ENCODE measurements at places on chromosomes 3 and 15.

DNA sequence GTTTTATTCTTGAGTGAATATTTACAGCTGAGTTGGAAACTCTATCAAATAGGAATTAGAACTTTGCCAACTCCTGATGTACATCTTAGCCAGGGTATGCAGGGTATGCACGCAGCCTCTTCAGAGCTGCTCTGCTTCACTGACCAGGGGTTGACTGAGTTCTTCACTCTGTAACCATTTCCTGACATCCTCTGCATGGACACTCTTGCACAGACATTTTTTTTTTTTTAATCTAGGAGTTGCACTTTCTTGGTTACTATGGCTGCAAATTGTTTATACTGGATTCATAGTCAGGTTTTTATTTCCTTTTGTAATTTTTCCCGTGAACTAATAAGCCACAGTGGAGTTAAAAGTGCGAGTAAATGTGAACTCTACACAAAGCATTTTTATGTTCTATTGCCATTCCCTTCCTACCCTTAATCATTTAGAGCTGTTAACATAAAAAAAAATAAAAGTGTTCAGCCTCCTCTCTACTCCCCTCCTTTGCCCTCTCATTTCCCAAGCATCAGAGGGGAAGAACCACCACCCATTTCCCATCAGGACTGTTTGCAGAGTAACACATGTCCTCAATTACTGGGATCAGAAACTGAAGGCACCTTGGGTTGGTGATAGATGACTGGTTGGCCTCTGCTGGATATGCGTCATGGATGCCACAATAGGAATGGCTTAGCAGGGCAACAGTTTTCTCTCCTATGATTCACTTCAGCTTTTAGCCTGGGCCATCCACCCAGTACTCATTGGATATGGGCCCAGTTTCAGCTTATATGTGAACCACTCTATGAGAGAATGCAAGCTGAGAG lies 54.0 kb downstream of the DUT start:
- no peaks in the 10 kb centered on the region for H3K36me3 ChIP-seq
- no peaks in the 10 kb centered on the region for H3K4me1 ChIP-seq
- H3K4me3 ChIP-seq: no peak overlapping the region
- H3K27ac ChIP-seq: no peak overlapping the region
- DNase-seq: no peak

DNA sequence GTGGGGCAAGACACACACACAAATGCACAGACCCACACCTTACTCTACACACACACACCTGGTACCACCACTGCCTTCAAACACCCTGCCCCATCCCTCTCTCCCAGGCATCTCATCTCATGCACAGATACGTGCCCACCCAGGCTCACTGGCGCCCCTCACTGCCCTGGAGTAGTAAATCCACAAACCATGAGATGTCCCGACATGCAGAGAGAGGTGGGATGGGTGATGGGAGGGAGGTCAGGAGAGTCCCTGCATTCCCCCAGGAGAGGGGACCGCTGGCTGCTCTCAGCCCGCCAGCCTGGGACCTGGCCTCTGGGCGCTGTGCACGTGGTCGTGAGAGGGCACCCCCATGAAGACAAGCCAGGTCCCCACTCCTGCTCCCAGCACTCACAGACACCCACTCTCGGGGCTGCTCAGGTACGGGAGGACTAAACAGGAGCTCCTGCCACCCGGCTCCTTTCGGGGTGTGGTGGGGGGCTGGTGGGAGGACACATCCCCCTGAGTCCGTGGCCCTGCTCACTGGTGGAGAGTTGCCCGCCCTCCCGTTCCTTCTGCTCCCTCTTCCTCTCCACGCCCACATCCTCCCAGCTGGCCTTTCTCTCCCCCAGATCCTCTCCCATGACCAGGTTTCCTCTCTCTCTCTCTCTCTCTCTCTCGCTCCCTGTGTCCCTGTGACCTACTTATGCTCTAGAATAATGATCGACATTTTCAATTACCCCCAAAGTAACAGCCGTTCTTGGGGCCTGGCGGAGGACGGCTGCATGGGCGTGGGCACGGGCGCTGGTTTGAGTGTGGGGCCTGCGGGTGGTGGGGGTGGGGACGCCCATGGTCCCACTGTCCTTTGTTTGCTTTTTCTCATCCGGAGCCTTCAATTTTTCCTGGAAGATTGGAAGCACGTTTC lies 18.9 kb upstream of the CSPG4 start:
- peaks cover 9% of the 10 kb centered on the region for H3K4me1 ChIP-seq
- no peak overlapping the region for H3K27ac ChIP-seq
- no peak for DNase-seq
- no peak overlapping the region for H3K4me3 ChIP-seq
- H3K27me3 ChIP-seq: peaks cover 28% of the 10 kb centered on the region

GRCh38 chr3:12299026-12299425 lies 10.2 kb downstream of the PPARG start:
- no peaks in the 10 kb centered on the region for H3K36me3 ChIP-seq
- peaks cover 7% of the 10 kb centered on the region for H3K27me3 ChIP-seq
- no peak overlapping the region for H3K4me3 ChIP-seq
- no peak for DNase-seq
- H3K4me1 ChIP-seq: peaks cover 3% of the 10 kb centered on the region

DNA sequence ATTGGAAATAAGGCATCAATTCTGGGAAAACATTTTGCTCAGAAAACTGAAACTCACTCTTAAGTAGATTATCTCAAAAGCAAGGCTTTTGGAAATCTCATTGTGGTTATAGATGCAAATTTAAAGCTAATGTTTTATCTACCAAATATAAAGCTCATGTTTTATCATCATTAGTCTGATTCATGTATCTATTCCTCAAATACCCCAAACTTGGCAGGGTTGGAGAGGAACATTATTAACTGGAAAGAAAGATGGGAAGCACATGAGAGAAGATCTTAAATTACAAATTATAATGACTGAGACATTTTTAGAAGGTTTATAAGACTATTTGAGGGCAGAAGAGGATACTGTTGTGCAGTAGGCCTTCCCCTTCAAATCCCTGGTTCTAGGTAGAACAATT lies 137.3 kb upstream of the TGFBR2 start:
- H3K4me1 ChIP-seq: peaks cover 2% of the 10 kb centered on the region
- DNase-seq: no peak
- H3K27me3 ChIP-seq: peaks cover 5% of the 10 kb centered on the region
- H3K27ac ChIP-seq: no peak overlapping the region
- H3K36me3 ChIP-seq: no peaks in the 10 kb centered on the region

DNA sequence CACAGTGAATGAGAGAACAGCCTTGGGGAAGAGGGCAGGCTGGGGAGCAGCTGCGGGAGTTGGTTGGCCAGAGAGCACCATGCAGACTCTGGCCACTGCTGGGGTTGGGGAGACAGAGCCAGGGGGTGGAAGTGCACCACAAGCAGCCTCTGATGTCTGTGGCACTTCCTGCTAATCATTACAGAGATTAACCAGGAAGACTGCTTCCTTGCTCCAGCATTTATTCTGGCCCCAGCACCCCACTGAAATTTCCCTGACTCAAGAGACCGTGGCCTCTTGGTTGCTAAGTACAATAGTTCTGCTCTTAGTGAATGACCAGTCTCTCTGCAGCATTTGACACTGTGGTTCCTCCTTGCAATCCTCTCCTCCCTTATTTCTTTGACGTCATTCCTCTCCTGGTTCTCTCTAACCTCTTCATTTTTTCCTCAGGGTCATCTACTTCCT lies 266.2 kb upstream of the ROPN1 start:
- peaks cover 28% of the 10 kb centered on the region for H3K27me3 ChIP-seq
- H3K36me3 ChIP-seq: peaks cover 2% of the 10 kb centered on the region
- no peak overlapping the region for H3K27ac ChIP-seq
- no peak overlapping the region for H3K4me3 ChIP-seq

- peaks cover 18% of the 10 kb centered on the region for H3K4me1 ChIP-seq
- H3K4me3 ChIP-seq: peak overlapping the region; percentile 95
- no peak overlapping the region for H3K27ac ChIP-seq
- peaks cover 12% of the 10 kb centered on the region for H3K36me3 ChIP-seq
Observed at GRCh38 chr15:91099616-91099994, 452 bp upstream of the SV2B start.

DNA sequence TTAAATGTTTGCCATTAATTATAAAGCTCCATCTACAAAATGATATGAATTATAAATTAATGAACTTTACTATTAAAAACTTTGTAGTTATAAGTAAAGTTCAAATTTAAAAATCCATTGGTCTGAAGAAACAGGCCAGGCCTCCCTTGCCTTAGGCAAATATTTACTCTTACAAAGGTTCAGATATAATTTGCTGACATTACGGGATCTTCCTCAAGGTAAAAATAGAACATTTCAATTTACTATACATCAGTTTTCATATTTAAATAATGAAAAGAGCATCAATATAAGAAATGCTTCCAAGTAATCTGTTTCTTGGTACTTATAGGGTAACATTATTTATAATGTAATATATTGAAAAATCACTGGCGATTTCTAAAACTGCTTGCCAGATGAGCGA lies 3.7 kb downstream of the CMTM6 start:
- peaks cover 43% of the 10 kb centered on the region for H3K4me1 ChIP-seq
- peaks cover 10% of the 10 kb centered on the region for H3K36me3 ChIP-seq
- no peak for DNase-seq
- peak overlapping the region; percentile 99 for H3K27ac ChIP-seq

DNA sequence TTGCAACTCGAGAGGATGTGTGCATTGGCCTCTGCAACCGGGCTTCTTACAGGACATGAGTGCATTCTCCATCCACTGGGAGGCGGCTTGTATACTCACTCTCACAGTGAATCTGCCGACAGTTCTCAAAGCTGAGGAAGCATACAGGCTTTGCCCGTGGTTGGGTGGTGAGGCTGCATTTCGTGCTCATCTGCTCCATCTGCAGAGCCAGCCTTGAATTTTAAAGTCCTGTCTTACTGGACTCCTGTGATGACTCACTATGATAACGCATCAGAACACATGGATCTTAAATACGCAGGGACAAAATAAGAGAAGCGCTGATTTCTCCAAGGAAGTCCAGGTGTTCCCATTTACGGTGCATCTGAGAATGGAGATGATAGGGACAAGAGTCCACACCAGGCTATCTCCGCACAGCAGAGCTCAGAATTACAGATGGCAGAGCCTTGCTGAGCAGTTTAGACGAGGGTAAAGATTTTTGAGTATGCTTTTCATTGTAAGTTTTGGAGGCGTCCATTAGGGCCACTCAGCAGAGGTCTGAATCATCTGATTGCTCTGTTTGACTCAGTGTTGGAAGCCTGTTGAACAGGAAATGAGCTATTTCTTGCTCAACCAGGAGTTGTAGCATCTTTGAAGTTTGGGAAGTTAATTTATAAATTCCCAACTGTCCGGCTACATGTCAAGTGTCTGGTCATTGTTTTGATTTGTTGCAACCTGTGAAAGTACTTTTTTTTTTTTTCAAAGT lies 87.1 kb downstream of the GABRG3 start:
- H3K36me3 ChIP-seq: no peaks in the 10 kb centered on the region
- H3K27ac ChIP-seq: no peak overlapping the region
- H3K4me3 ChIP-seq: no peak overlapping the region
- H3K4me1 ChIP-seq: no peaks in the 10 kb centered on the region

- H3K27me3 ChIP-seq: peaks cover 5% of the 10 kb centered on the region
- no peak overlapping the region for H3K27ac ChIP-seq
- no peak overlapping the region for H3K4me3 ChIP-seq
- no peak for DNase-seq
- no peaks in the 10 kb centered on the region for H3K36me3 ChIP-seq
Observed at GRCh38 chr3:134838599-134838998, 43.5 kb downstream of the EPHB1 start.

DNA sequence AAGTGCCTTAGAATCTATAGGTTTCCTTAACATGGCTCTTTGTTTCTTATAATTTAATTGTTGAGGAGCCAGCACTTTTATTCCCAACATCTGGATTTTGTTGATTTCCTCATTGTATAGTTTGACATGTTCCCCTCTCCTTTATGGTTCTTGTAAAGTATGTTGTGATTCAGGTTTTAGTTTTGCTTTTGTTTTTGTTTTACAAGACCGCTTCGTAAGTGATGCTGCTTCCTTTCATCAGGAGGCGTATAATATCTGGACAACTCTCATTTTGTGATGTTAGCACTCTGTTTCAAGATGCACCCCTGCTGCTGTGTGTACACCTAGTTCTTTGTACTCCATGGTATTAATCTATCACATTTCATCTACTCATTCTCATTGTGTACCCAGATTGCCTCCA lies 48.7 kb downstream of the SLC49A4 start:
- peak overlapping the region; percentile 52 for H3K4me3 ChIP-seq
- peaks cover 13% of the 10 kb centered on the region for H3K4me1 ChIP-seq
- no peaks in the 10 kb centered on the region for H3K36me3 ChIP-seq
- peak overlapping the region; percentile 79 for H3K27ac ChIP-seq
- no peak for DNase-seq

GRCh38 chr3:127560051-127560787 lies 30.3 kb downstream of the TPRA1 start:
- peaks cover 7% of the 10 kb centered on the region for H3K27me3 ChIP-seq
- peaks cover under 1% of the 10 kb centered on the region for H3K36me3 ChIP-seq
- H3K4me1 ChIP-seq: no peaks in the 10 kb centered on the region
- DNase-seq: no peak
- no peak overlapping the region for H3K27ac ChIP-seq
- no peak overlapping the region for H3K4me3 ChIP-seq

- no peaks in the 10 kb centered on the region for H3K27me3 ChIP-seq
- no peak overlapping the region for H3K4me3 ChIP-seq
Observed at GRCh38 chr3:35789042-35789831, 149.9 kb downstream of the ARPP21 start.

All from T-helper 17 cell (primary cell).